ENCODE measurements at places on chromosomes 11 and 22. TPM values are rescaled to one million over a fixed set of nuclear protein-coding genes. Genes with fewer than 3 reads are reported as not detected.

GRCh38 chr11:25741886-25742285, 590.0 kb upstream of the ANO3 start:
- DNase-seq: no peak

DNA sequence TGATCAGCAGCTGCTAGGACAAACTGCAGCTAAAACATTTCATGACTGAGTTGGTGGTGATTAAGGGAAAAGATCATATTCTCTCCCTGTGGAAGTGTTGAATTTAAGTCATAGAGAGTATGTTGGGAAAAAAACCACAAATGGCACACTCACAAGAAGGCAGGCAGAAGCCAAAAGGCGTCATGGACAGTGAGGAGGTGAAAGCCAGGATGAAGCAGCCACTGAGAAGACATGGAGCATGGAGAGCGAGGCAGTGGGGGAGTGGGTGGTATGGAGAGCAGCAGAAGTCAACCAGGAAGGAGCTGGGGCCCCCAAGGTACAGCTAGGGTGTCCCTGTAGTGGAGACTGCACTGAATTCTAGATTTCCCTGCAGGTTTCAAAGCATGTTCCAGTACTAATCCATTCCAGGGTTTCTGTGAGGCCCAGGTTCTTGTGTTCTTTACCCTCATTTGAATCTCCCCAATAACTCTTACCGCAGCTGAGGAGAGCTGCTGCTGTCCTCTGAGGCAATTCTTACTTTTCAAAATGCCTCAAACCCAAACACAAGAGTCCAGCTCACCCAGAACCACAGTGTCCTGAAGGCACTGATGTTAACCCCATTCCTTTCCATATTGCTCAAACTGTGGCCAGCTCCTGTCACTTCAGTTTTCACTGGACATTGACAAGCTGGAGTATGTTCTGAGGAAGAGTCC, 191.8 kb upstream of the E2F8 start:
- no peak for DNase-seq

The FADS3 gene
- polyA plus RNA-seq: 9.1 TPM

GRCh38 chr11:132177106-132177505, 806.7 kb downstream of the NTM start:
- DNase-seq: no peak

DNA sequence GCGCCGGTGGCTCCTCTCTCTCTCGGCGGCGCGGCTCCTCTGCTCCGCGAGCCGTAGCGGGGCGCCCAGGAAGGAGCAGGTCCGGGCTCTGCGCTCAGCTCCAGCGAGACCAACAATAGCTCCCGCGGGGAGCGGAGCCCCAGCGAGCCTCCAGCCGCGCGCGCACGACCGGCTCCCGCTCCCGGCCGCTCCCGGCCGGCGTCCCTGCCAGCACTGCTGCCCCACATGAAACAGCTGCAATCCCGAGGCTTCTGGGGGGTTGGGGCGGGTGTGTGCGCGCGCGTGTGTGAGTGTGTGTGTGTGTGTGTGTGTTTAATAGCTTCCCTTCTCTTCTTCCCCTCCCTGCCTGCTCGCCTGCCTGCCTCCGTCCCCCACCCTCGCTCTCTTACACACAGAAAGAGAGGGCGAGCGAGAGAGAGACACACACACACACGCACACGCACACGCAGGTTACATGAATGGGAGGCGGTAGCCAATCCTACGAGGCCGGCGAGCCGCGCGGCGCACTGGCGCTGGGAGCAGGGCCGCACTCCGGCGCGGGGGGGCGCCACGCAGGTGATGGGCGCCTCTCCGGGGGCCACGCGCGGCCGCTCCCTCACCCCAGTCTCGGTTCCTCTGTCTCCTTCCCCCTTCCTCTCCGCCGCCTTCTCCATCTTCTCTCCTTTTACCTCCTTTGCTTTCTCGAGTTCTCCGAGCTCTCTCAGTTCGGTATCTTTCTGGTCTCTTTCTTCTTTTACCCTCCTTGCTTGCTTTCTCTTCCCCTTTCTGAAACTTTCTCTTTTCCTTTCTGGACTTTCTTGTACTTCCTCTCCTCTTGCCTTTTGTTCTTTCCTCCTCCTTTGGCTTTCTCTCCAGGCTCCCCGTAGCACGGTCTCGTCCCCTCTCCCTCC, at the start of gene TENM4:
Gene TENM4 (minus strand): TSS at position 460 of the 890 bp plus-strand sequence. CDS start 371,086 bp downstream, outside the sequence.
- peak; percentile 80 for DNase-seq

DNA sequence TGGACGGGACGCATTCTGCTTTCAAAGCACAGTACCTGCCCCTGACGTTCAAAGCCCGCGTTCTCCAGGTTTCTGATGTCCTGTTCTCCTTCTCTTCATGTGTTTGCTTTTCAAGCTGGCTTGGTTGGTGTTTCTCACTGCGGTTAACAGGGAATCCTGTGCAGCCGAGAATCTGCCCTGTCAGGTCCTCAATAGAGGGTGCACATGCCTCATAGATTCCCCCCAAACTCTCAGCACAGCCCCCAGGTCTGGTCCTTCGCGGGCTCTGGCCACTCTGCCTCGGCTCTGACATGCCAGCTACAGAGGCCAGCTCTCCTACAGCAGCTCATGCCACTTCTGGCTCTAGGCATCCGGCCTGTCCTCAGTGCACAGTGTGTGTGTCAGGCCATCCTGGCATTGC, 1343.8 kb downstream of the TBC1D22A start:
- DNase-seq: no peak

GRCh38 chr11:75893251-75893650, 78.2 kb downstream of the UVRAG start:
- no peak for DNase-seq

The HPX gene
- 3.0 TPM for polyA plus RNA-seq

Measured in large intestine (tissue), 12 donors.